ENCODE measurements at places on chromosomes 4 and X.

DNA sequence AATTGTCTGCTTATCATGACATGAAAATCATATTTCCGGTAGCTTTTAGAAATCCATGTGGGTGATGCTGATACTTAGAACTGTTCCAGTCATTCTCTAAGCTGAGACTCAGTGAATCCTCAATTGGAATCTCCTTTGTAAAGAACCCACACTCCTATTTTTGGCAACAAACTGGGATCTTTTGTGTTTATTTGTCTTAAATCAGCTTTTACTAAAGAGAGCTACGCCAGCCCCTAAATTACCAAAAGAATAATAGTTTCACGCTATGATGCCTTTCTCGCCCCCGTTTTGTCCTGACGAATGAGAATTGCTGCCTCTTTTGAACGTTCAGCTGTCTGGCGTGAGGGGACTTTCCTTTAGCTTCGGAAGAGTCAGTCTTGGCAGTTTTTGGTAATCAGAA, 195.9 kb downstream of the SHOX start:
- no peak for DNase-seq

GRCh38 chr4:111793433-111794091, 351.7 kb upstream of the FAM241A start:
- no peak for DNase-seq

- DNase-seq: no peak
These were observed 146.6 kb downstream of the AMELX start for GRCh38 chrX:11439846-11440245.

DNA sequence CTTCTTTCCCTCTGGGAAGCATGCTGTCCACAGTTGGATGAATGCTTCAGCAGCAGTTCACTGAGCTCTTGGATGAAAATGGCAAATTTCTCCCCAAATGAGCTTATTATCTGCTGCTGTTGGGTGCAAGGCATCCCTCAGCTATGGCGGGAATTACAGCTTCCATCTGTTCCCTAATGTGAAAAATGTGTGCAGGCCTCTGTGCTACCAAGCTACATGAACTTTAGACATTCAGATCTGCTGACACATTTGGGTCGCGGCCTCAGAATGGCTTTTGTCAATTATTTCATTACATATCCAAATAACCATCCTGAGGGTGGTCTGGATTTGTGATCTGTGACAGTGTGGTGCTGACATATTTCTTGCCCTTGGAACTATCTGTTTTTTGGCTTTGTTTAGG, 119.5 kb upstream of the SCML1 start:
- DNase-seq: no peak

- DNase-seq: no peak
These were observed 35.8 kb upstream of the MAN2B2 start for GRCh38 chr4:6539009-6539764.

DNA sequence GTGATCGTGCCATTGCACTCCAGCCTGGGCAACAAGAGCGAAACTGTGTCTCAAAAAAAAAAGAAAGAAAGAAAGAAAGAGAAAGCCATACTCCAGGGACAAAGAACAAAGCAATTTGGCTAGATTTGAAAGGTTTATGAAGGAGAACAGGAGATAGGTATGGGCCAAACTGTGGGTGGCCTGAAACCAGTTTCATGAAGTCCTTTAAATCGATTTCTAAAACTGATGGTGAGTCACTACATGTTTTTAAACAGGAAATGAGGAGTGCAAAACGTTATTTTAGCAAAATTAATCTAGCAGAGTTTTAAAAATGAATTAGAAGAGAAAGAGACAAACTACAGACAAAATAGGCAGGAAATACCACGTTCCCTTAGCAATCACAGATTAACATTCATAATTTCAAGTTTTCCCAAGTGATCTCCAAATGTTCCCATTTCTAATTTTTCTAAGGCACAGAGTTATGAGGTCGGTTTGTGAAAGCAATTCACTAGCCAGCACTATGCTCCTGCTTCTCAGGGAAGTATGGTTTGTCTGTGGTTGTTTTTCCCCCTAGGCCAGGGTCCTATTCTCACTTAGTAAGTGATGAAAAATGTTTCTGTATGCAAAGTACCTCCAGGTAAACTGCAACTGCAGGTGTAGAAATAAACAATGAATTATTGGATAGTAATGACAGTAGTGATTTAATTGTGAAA, 190.6 kb downstream of the PPP3CA start:
- no peak for DNase-seq

DNA sequence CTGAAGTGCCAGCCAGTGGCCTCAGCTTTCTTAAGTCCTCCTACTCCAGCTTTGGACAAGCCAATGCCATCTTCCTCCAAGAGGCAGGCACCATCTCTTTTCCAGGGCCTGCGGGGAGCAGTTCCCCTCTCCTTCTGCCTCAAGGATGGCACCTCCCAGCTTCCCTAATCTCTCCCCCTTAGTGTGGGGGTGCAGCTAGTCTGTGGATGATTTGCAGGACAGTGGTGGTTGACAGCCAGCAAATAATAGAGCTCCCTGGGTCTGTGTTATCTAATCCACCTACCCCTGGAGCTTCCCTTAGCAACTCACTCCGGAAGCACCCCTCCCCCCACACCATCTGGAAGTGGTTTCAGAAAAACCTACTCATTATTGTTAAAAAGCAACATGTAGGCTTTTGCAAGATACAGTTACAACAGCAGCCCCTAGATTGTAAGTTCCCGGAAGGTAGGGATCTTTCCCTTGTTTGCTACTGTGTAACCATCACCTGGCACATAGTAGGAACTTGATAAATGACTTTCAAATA, 247.1 kb downstream of the BCOR start:
- no peak for DNase-seq

GRCh38 chr4:18113710-18114331, 92.3 kb upstream of the LCORL start:
- DNase-seq: no peak

DNA sequence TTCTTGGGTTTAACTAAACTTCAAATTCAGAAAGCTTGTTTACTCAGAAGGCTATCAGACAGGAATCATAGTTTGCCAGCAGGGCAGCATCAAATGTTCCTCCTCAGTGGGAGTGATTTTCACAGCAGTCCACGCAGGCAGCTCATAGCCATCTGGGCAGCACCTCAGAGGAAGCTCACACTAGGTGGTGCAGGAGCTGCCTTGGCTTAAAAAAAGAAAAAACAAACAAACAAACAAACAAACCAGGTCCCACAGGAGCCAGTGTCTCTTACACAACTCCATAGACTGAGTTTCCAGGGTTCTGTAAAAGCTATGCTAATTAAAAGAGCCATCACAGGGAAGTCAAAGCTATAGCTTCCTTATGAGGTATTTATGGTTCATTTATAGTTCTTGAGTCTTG, 10.5 kb upstream of the KLHL5 start:
- DNase-seq: no peak

- DNase-seq: no peak
These were observed 473.2 kb upstream of the TECRL start for GRCh38 chr4:64882311-64883086.

- no peak for DNase-seq
These were observed 2.1 kb upstream of the PCDH7 start for GRCh38 chr4:30718021-30718542.

GRCh38 chrX:13956998-13957397, 72.7 kb downstream of the GEMIN8 start:
- no peak for DNase-seq

- DNase-seq: no peak
These were observed 95.3 kb downstream of the GRID2 start for GRCh38 chr4:92399032-92399431.

- no peak for DNase-seq
These were observed 22.1 kb downstream of the ANXA5 start for GRCh38 chr4:121674696-121675095.

GRCh38 chrX:12234534-12235329, 96.5 kb downstream of the FRMPD4 start:
- no peak for DNase-seq

DNA sequence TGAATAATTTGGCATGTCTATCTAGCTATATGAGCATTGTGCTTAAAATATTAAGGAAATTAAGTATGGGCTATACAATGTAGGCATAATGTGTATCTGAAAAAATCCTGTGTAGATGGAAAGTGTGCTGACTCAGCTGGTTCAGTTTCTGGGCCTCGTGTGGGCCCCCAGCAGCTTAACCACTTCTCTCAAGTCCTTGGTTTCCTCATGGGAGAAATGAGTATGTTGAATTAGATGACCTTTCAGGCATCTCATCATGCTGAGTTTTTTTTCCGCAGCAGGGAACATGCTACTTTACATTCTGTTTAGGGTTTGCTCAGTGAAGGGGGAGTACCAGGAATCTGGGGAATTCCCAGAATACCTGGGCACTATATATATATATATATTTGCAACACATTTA, 30.5 kb downstream of the RHOH start:
- no peak for DNase-seq

DNA sequence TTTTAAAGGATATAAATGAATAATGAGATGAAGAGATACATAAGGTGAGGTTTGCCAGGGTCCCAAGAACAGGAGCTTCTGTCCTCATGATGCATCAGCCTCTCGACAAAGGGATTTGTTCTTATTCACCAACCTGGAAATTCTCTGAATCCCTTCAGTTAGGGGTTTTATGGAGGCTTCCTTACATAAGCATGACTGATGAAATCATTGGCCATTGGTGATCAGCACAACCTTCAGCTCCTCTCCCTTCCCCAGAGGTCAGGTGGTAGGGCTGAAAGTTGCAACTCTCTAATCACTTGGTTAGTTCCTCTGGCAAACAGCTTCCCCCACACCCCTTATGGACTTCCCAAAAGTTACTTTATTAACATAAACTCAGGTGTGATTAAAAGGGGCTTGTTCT, 222.0 kb downstream of the SPRY1 start:
- DNase-seq: no peak

GRCh38 chr4:87193958-87194675, 26.3 kb downstream of the KLHL8 start:
- DNase-seq: no peak

GRCh38 chr4:99457270-99457669, 22.1 kb upstream of the ADH7 start:
- no peak for DNase-seq

- DNase-seq: no peak
These were observed 56.3 kb upstream of the NAP1L5 start for GRCh38 chr4:88753658-88754571.

DNA sequence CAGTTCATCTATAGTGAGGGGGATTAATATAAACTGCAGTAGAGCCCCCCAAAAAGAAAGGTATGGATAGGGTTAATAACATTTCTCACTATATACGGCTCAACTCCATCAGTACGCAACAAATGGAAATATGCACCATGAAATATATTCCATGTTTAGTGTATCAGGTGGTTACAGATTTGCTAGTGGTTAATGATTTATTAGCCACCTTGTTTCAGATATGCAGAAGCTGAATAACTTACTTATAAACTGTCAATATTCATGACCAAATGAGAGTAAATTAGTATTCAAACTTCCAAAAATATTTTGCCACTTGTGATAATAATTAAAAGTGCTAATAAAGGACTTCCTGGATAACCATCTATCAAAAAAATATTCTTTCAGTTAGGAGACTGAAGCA, 14.8 kb downstream of the AMTN start:
- DNase-seq: no peak

DNA sequence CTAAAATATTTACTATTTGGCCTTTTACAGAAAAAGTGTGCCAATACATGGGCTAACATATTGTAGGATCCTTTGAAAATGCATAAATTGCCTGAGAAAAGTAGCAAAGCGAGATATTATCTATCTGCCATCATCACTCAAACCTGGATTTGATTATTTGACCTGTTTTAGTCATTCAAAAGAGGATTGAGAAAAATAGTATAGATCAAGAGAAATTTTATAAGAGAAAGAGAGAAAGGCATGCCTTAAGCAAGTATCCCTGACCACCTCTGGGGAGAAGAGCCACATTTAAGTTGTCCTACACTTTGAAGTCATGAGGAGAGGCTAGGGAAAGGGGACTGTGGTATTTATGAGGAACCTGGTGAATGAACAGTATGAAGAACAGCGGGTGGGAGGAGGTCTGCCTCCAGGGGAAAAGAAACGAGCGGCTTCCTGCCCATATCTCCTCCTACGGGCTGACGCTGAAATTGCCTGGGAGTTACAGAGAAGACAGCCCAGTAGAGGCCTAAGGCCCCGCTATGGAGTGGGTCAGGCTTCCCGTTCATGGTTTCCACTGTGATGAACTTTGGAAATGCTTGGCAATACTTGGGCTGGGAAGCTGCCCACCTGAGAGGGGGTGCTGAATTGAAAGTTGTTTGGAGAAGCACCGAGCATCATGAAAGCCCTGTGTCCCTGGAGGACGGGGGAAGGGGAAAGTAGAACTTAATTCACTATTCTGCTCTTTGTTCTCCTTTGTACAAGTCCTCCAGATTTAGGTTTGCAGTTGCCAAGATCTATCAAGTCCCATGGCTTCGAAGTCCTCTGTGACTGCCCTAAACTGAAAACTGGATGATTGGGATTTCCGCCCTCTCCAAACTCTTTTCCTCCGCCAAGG, 106.9 kb upstream of the ACSL4 start:
- no peak for DNase-seq

DNA sequence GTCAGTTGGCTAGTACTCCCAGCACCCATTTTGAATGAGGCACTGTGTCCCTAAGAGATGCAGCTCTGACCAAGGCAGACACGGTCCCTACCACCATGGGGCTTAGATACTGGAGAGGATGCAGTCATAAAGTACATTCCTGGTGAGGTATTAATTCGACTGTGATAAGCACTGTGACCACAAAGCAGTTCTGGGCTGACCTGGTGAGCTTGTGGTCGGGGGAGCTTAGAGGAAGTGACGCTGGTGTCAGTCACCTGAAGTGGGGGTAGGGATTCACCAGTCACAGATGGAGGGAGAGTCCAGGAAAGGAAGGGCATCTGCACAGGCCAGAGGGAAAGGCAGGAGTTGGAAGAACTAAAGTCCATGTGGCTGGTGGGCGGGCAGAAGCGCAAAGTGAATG, 15.8 kb upstream of the CLTRN start:
- DNase-seq: no peak

DNA sequence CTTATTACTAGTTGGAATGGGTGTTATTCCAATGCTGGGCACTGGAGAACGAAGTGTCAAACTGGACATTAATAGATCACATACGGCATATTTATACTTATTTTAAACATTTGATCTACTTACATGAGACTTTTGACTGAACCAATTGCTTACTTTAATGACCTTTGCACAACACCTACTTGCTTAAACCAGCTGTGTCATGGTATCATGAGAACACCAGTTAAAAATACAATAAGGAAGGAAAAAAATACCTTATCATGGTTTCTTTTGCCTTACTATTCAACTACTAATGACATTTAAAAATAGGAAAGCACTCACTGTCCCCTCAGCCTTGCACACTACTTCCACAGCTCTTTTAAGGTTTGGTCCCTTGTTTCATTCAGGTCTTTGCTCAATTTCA, 146.9 kb downstream of the FAM13A start:
- no peak for DNase-seq

DNA sequence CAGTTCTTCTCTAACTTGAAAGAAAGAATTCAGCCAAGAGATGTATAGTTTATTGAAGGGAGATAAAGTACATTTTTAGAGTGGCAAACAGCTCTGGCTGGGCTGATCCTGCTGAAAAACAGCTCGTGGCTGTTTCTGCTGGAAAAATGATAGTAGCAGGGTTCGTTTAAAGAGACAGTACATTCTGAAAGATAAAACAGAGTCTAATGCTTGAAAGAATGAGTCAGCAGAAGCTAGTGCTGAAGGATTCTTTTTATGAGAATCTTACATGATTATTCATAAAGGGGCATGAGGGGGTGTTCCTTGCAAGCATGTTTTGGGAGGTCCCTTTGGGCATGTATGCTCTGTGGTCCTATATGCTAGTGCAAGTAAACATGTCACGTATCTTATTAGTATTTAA, 790.0 kb downstream of the PCDH18 start:
- DNase-seq: no peak

- DNase-seq: no peak
These were observed 165.6 kb downstream of the ATP10D start for GRCh38 chr4:47650584-47651130.

GRCh38 chrX:65871671-65872311, 168.1 kb downstream of the VSIG4 start:
- no peak for DNase-seq
